CD14-positive monocyte (primary cell): ENCODE measurements at places on chromosomes 1 and 21. TPM values are rescaled to one million over a fixed set of nuclear protein-coding genes. Genes with fewer than 3 reads are reported as not detected.
A peak's percentile ranks its signal among the peaks of the same experiment; 100 is the strongest.

GRCh38 chr1:41417746-41418145, 56.5 kb downstream of the FOXO6 start:
- no peak for DNase-seq

Gene PKP1
- not detected for polyA plus RNA-seq

- DNase-seq, result no peak
Measured at GRCh38 chr1:11377001-11377583, 101.9 kb upstream of the DISP3 start.

DNA sequence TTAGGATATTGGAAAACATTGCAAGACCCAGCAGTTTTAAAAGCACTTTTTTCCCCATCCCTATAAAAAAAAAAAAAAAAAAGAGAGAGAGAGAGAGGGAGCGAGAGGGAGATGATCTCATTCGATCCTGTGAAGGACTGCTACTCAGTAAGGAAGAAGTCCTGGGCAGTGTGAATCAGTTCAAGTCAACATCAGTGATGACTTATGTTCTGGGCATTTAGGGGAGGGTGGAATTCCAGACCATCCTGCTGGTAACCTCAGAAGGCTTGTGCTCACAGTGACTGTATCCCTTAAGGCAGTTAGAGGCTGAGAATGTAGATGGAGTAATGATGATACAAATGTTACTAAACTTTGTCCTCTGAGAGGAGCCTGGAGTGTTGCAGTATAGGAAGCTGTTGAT, 151.4 kb downstream of the TGFB2 start:
- DNase-seq, result no peak

- DNase-seq, result no peak
Measured at GRCh38 chr1:177703888-177704446, 265.9 kb downstream of the SEC16B start.

DNA sequence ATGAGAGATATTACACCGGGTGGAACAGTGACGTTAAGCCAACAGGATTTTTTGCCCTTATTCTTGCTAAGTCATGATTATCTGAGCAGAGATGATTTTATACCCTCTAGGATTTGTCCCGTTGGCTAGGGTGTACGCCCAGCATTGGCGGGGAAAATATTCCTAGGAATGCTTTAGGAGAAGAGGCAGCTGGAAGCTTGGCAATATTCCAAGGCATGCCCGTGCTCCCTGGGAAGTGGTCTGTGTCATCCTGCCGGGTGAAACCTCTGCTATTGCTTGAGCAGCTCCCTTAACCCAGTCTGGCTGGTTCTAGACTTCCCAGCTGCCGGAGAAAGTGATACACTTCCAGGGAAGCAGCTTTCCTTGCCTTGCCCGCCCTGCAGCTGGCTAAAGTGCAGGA, 16.2 kb downstream of the CHRNB2 start:
- no peak for DNase-seq

DNA sequence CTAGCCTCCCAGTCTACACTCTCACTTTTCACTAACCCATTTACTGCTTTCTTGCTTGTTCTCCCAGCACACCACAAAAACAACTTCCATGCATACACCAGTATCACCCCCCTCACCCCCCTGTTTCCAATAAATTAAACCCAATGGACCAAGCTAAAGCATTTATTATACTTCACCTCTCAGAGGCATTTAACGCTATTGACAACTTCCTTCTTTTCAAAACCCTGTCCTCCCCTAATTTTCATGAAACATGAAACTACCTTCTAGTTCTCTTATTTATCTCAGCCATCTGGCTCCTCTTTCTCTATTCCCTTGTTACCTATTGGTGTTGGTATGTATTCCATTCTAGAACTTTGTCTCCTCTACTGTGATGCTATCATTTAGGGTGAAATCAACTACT, 32.3 kb downstream of the PTPRC start:
- peak; percentile 57 for DNase-seq

Gene TEX38
- not detected for polyA plus RNA-seq

DNA sequence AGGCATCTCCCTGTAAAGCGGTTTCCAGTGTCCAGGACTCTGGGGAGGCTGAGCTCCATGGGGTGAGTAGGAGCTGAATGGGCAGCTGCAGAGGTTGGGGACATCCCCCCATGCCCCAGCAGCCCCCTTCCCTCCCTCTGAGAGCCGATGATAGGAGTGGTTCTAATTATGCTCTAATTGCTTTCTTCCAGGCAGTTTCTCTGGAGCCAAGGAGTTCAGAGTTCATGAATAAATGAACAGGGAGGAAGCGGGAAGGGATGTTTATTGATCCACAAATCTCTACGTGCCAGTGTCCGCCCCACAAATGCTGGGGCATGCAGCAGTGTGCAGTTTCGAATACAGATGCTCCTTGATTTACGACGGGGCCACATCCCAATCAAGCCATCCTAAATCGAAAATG, 15.6 kb downstream of the NKAIN1 start:
- no peak for DNase-seq

DNA sequence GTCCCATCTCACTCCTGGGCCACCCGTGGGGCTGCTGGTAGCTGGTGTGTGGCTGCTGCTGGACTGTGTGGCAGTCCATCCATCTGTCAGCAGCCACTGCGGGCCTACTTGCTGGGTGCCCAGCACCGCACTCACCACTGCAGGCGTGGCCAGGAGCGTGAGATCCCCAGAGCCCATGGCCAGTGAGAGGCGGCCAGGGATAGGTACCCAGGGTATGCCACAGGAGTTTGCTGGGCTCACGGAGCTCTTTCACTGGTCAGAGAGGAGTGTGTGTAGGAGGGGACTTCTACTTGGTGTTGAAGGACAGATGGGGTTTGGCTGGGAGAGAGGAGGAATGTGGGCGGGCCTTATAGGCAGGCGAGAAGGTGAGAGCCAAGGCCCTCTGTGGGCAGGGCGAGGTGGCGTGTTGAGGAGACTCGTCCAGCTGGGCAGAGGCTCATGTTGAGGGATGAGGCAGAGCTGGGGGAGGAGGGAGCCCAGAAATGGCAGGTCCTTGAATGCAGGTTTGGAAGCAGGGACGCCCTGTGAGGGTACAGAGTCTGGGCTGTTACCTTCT, 15.0 kb downstream of the QSOX1 start:
- no peak for DNase-seq

- no peak for DNase-seq
Measured at GRCh38 chr1:217946511-217946910, 315.4 kb downstream of the SPATA17 start.

- DNase-seq, result peak; percentile 65
Measured at GRCh38 chr1:167328816-167329483, 108.3 kb downstream of the POU2F1 start.

DNA sequence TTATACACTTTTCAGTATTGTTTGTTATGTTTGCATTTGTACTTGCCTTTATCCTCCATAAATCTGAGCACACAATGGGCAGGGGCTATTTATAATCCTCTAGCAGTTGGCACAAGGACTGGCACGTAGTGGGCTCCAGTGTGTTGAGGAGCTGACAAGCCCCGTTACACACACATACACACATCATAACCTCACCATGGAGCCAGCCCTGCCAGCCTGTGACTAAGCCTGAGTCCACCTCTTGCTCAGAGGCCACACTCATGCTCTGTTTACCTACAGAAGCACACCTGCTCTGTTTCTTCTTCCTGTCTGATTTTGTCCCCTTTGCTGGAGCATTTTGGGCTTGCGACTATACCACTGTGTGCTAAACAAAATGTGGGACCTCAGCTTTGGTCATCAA, 64.5 kb upstream of the SPATA6 start:
- DNase-seq, result no peak
